ENCODE measurements at places on chromosomes 5 and 9. TPM values are rescaled to one million over a fixed set of nuclear protein-coding genes. Genes with fewer than 3 reads are reported as not detected.

DNA sequence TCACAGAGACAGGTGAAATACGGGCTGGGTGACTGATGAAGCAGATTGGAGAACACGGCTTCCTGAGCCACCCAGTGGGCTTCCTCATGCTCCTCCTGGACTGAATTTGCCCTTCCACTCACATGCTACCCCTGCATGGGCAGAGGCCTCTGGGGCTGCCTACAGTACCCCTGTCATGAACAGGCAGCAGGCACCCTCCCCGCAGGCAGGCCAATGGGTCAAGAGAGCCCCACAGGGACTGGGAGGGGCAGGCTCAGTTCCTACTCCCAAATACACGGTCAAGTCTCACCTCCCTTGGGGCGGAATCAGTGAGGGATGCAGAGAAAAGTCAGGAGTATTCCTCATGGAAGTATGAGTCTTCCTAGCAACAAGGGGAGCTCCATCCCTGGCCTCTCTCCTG, 48.6 kb upstream of the ZBTB43 start:
- H3K27me3 ChIP-seq: no peaks in the 10 kb centered on the region
- H3K27ac ChIP-seq: no peak overlapping the region
- H3K4me3 ChIP-seq: no peak overlapping the region
- no peaks in the 10 kb centered on the region for H3K36me3 ChIP-seq
- no peaks in the 10 kb centered on the region for H3K4me1 ChIP-seq

- H3K27ac ChIP-seq: no peak overlapping the region
- H3K27me3 ChIP-seq: no peaks in the 10 kb centered on the region
- H3K4me3 ChIP-seq: no peak overlapping the region
- H3K36me3 ChIP-seq: no peaks in the 10 kb centered on the region
- no peaks in the 10 kb centered on the region for H3K4me1 ChIP-seq
These were observed 458.5 kb downstream of the TLR4 start for GRCh38 chr9:118162716-118163115.

DNA sequence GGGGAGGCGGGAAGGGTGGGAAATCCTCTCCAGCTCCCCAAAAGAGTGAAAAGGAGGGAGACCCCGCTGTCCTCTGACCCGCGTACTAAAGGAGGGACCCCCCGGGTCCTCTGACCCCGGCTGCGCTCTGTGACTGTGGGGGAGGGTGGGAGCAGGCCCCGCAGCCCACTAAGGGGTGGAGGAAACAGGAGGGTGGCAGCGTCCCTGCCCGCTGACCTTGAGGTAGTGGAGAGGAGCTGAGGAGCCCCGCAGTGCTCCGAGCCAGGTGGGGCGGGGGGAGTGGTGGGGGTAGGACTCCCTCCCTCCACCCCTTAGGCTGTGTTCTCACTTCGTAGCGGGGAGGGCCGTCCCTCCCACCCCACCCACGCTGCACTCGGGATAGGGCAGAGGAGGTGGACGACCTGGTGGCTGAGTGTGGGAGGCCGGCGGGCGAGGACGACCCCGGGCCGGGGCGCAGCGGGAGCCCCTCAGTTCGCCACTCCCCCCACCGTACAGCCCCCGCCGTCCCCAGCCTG, 449 bp upstream of the ADCY2 start:
- H3K4me1 ChIP-seq: no peaks in the 10 kb centered on the region
- DNase-seq: no peak
- H3K4me3 ChIP-seq: no peak overlapping the region

DNA sequence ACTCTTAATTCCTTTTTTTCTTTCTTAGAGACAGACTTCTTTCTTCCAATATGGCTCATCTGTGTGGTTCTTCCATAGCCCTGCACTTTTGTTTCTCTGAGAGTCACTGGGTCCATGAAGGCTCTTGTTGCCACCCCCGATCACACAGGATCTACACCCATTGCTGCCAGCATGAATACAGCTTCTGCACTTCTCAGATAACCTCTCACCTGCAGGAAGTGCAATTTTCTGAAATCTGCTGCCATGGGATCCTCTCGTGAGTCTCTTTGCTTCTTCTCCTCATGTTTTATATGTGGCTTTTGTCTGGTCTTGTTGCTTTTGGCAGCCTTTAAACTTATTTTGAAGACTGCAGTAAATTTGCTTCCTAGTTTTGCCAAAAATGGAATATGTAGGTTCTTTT, 171.2 kb downstream of the TMEM167A start:
- no peak for DNase-seq
- no peak overlapping the region for H3K4me3 ChIP-seq
- H3K27ac ChIP-seq: no peak overlapping the region
- no peaks in the 10 kb centered on the region for H3K4me1 ChIP-seq

DNA sequence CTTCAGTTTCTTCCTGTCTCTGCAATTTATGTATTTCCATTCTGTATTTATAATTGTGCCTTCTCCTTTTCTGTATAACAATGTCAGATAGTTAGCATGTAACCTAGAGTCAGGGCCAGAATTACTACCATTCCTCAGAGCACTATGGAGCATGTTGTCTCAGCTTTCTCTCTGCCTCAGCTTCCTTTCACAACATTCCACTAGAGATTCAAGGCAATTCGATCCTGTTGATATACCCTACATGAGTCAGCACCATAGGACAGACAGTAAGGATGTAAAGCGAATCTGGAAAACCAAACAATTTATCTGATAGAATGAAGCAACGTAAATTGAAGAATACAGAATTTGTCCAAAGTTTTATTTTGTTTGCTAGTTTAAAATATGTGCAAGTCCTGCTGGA, 728.3 kb upstream of the SEMA6A start:
- no peaks in the 10 kb centered on the region for H3K27me3 ChIP-seq
- H3K36me3 ChIP-seq: no peaks in the 10 kb centered on the region
- no peaks in the 10 kb centered on the region for H3K4me1 ChIP-seq

DNA sequence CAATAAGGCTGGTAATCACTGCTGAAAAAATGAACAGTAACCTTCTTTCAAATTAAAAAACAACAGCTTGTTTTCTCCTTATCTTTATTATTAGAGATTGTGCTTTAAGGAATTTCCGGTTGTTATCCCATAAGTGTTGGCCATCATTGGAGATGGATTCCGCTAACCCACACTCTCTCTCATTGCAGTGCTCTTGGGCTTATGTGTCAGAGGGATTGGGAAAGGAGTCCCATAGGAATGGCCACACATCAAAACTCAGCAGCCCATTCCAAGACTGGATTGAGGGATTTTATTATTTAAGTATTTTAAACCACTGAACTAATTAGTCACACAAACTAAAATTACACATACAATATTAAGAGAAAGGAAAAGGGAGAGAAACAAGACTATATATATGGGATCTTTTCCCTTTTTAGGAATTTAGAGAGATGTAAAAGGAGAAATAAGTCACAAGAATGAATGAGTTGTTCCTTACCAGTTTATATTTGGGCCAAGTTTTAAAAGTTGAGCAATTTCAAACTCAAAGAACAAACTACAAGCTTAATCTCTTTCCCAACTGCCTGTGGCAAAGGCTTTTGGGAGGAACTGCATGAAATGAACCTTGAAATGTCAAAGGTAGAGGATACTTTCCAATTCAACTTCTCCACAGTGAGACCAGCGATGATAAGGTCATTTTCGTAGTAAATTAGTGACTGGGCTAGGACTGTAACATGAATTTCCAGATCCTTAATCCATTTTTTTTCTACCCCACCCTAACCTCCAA, 2.4 kb downstream of the SPINK6 start:
- no peak overlapping the region for H3K4me3 ChIP-seq
- H3K27ac ChIP-seq: no peak overlapping the region
- no peak for DNase-seq
- H3K36me3 ChIP-seq: no peaks in the 10 kb centered on the region

The CD72 gene
- total RNA-seq: 1.6 TPM

The PDE6A gene
- total RNA-seq: not detected

The CAVIN4 gene
- total RNA-seq: 0.59 TPM

The PCA3 gene
- total RNA-seq: not detected

The ARL10 gene
- 0.05 TPM for total RNA-seq
